ENCODE measurements at places on chromosomes 1 and 21.

DNA sequence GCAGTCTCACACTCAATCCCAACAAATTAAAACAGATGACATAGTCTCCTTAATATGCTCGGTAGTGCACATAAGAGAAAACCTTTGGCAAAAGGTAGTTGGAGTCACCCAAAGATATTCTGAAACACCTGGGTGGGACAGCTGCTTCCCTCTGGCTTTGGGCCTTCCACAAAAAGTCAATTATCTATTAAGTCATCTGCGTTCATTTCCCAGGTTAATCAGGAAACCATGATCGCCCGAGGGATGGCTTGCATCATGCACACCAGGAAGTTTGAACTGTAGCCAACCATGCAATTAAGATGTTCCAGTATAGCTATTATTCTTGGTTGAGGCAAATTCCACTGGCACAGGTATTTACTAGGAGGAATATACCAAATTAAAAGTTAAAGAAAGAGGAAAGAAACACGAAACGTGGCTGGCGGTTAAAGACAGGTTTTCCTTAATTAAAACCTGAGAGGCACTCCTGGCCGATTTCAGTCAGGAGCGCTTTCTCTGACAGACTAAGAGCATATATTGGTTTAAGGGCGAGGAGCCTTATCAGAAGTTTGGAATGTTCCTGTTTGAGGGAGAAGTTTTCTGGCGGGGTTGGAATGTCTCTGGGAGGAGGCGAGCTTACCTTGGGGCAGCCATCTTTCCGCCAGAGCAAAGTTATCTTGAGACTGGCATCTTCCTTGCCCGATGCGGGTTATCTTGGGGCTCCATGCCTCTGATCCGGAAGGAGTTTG, 19.9 kb downstream of the CLDN17 start:
- no peak for DNase-seq

DNA sequence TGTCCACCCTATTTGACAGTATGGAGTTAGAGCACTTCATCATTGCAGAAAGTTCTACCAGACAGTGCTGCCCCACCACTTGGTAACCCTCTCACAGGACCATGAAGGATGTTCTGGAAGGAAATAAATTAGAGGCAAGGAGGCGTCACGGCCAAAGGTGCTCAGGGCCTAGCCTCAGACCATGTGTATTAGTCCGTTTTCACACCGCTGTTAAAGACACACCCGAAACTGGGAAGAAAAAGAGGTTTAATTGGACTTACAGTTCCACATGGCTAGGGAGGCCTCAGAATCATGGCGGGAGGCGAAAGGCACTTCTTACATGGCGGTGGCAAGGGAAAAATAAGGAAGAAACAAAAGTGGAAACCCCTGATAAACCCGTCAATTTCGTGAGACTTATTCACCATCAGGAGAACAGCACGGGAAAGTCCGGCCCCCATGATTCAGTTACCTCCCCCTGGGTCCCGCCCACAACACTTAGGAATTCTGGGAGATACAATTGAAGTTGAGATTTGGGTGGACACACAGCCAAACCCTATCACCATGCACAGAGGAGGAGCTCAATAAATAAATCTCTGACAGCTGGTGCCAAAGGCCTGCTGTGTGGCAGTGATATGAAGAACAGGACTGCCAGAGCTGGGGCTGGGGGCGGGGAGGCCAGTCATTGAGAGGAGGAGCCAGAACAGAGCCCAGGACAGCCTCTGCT, 75.8 kb downstream of the FHAD1 start:
- no peak for DNase-seq

DNA sequence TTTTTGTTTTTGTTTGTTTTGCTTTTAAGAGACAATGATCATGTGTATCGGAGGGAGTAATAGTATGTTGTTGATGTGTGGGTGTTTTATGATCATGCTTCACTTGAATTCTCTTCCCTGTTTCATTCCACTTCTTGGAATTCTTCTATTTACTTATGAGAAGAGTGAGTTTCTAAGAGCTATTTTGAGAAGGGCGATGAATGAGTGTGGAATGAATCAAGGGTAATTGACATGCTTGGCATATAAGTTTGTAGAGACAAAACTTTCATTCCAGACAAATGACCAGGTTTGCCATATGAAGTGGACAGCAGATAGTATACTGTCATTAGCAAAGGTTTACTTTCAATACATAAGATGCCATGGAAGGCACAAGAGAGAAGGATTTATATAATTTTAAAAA, 42.3 kb upstream of the PDC start:
- no peak for DNase-seq

GRCh38 chr21:35282944-35283343, 233.8 kb upstream of the RUNX1 start:
- no peak for DNase-seq

GRCh38 chr1:213779228-213779627, 208.5 kb upstream of the PROX1 start:
- DNase-seq, result no peak

DNA sequence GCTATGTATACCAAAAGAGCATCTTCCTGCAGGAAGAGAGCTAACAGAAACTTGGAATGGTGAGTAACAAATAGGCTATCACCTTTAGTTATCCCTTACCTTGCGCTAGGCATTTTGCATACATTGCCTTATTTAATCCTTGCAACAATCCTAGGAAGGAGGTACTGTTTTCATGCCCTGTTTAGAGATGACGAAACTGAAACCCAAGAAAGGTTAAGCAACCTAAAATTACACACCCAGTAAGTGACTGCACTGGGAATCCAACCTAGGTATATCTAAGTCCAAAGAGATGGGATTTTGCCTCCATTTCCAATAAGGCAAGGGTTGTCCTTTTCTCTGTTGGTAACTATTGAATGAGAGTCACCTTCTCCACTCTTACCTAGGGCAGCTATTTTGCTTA, 144.5 kb downstream of the TM2D1 start:
- DNase-seq, result no peak

DNA sequence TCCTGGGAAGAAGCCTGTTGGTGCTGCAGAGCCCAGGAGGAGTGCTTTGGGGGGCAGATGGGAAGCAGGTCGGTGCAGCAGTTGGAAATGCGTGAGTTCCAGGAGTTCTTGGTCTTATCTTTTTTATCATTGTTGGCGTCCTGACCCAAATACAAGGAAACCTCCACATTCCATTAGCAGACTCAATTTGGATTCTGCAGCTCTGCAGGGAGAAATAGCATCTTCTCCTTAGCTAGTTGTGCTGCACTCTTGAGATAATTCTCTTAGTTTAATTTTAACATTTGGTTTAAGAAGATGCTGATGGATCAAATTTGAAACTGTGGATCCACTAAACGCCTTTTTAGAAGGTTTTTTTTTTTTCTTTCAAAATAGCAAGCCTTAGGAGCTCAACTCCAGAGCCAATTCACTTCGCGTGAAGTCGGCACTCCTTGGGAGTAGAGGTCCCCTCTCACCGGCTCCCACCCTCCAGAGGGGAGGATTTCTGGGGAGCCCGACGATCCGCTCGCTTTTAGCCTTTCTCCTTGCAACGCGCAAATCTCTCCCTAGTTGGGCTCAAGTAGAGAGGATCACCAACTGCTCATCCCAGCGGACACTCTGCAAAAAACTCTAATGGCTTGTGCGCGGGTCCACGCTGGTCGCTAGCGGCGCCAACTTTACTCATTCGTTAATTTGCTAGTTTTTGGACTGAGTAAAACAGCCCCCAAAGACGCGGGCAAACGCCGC, 1.3 kb downstream of the PLD5 start:
- DNase-seq, result peak; percentile 52

- DNase-seq, result no peak
Measured at GRCh38 chr1:67573311-67573872, 111.6 kb upstream of the GADD45A start.

- DNase-seq, result no peak
Measured at GRCh38 chr21:31041295-31042079, 3.2 kb upstream of the KRTAP19-8 start.

GRCh38 chr1:182113879-182114626, 52.5 kb upstream of the ZNF648 start:
- no peak for DNase-seq

GRCh38 chr21:26801498-26801897, 43.7 kb downstream of the ADAMTS1 start:
- DNase-seq, result no peak

- no peak for DNase-seq
Measured at GRCh38 chr1:22155517-22155916, 12.6 kb upstream of the WNT4 start.

GRCh38 chr1:47396671-47397196, 19.4 kb upstream of the FOXE3 start:
- no peak for DNase-seq

- DNase-seq, result no peak
Measured at GRCh38 chr1:219412772-219413171, 200.1 kb downstream of the ZC3H11B start.

DNA sequence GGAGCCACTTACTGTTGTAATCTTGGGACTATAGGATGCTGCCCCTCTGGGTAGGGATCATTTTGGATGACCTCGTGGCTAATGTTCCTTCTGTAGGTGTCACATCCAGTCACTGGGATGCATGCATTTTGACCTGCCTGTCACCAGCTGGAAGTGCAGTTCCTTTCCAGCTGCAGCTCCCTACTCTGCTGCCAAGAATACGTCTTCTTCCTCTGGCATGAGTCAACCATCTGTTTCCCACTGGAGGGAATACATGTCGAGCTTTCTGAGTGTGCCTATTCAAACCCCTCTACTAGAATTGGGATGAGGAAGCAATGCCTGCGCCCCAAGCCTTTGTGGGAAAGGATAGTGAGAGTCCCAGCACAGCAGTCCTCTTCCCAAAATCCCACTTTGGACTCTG, 415.5 kb upstream of the ADAMTS5 start:
- DNase-seq, result no peak

GRCh38 chr1:155268630-155269029, 4.7 kb downstream of the CLK2 start:
- DNase-seq, result no peak

DNA sequence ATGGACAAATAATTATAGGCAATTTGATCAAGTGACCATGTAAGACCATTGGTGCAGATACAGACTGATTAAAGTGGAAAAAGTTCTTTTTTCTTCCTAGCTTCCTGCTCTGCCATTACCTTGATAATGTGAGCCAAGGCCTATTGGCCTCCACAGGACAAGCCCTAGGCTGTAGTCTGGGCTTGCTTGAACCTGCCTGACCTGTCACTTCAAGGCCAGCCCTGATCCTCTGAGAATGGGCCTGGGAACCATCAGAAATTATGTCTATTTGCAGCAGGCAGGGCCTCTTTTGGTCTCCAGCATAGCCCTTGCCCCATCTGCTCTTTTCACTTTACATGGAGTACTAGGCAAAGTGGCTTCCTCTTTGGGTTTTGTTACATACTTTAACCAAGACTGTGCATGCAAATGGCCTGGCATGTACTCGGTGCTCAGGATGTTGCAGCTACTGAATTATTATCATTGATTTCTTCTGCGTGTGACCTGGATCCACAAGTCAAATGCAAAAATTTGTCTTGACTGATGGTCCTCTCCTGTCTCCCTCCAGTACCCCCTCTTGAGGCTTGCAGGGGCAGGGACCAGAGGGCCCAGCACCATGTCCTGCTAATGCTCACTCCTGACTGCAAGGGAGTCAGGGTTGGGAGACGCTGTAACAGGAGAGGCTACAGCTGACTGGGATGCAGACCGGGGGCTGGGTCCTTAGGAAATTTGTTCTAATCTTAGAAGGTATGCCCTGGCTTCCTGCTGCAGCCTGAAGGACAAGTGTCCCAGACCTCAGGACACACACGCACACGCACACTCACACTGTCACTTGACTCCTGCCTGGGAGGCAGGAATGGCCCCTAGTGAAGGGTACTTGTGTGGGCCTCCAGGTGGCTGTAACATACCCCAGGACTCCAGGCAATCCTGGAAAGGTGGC, 39.4 kb downstream of the RCSD1 start:
- DNase-seq, result no peak

GRCh38 chr1:236391008-236391407, 3.1 kb upstream of the EDARADD start:
- DNase-seq, result no peak

DNA sequence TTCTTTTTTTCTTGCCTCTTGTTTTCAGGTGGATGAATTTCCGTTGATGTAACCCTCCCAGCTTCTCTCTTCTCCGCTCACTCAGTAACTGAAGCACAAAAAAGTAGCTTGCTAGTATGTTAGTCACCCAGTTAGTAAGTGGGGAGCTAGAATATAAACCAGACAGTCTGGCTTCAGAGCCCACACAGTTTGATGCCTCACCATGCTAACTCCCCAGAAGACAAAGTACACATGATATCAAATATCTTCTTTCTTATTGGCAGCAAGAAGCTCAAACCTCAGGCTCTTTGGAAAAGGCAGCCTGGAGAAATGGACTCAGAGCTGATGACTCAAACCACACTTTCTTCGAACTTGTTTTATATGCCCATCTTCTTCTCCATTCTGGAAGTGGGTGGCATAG, 187.5 kb upstream of the PLXNA2 start:
- no peak for DNase-seq

GRCh38 chr21:42680058-42680330, 26.6 kb downstream of the PDE9A start:
- DNase-seq, result no peak

DNA sequence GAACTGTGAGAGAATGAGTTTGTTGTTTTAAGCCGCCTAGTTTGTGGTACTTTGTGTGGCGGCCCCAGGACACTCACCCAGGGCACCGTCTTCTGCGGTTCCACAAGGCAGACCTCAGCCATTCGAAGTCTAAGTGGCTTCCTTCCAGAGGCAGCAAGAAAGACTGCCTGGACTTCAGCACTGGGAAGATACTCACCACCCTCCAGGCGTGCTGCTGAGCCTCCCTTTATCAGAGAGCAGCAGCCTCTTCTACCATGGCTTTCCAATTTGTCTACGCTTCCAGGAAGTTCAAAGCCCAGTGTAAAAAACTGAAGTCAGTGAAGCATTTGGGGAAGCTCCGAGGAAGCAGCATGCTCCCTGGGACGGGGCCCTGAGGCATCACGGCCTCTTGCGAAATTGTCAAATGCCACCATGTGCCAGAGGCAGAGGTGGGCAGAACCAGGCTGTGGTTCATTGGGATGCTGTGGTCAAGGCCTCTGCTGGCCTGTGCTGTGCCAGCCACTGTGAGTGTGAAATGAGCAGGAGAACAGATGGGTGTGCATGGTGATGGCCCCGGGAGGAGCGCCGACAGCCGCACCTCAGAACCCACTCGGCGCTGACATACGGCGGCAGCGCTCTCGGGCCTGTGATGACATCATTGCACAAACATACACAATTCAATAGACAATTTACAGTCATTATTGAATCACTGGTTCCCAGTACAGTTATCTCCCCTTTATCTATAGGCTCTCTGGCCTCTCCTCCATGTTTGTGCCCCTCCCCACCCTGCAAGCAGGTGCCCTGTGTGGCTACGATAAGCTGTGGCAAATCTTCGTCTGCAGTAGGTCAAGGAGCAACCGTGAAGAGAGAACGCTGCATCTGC, 110.4 kb downstream of the PDE9A start:
- DNase-seq, result no peak

GRCh38 chr1:202163281-202164270, 3.2 kb upstream of the PTPN7 start:
- no peak for DNase-seq

- DNase-seq, result peak; percentile 72
Measured at GRCh38 chr21:41950941-41951351, 2.9 kb downstream of the C2CD2 start.

- DNase-seq, result no peak
Measured at GRCh38 chr1:14945132-14946010, 208.2 kb upstream of the TMEM51 start.

All from ecto neural progenitor cell (in vitro differentiated cells).